ENCODE measurements at places on chromosomes 7 and 10.

DNA sequence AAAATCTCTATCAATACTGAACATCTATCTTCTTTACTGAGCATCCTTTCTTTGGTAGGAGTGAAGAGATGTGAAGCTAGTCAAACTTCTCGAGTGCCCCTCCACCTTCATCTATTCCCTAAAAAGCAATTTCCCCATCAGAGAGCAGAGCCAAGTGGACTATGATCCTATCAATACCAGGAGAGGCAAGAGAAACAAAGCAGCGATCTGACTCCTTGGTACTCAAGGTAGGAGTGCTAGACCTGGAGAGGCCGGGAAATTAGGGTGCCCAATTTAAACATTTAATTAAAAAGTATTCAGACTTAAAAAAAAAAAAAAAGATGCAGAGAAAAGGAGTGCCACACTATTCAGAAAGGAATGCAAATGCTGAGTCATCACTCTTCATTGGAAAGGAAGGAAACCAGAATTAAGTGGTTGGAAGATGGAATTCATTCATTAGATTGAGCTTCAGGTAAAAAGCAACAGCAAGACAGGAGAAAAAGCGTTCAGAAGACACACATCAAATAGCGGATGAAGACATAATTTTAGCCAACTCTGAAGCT, 1.6 kb downstream of the TIAL1 start:
- DNase-seq: no peak

DNA sequence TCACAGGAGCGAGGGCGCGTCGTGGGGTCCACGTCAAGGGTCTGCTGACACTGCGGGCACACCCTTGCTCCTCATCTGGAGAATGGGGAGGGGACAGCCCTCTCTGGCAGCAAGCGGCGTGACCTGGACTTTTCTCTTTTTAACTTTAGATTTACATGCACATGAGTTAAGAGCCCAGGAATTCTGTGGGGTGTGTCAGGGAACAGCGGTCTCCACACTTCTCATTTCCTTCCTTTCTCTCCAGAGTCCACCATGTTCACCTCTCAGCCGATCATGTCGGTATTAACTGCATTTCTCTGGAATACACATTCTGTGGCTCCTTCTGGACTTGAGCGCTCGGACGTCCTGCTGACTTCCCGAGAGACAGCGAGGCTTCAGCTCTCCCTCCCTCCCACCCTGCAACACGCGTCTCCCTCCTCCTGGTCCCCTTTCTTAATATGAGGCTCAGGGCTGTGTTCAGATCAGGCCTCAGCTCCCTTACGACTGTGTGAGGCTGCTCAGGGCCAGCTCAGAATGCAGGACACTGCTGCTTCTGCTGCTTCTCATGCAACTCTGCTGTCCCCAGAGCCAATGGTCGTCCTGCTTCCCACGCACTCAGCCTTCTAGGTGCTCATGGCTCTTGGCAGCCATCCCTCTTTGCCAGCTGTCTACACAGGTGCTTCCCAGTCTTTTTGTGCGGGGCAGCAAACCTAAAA, 261.3 kb downstream of the ELFN1 start:
- no peak for DNase-seq

DNA sequence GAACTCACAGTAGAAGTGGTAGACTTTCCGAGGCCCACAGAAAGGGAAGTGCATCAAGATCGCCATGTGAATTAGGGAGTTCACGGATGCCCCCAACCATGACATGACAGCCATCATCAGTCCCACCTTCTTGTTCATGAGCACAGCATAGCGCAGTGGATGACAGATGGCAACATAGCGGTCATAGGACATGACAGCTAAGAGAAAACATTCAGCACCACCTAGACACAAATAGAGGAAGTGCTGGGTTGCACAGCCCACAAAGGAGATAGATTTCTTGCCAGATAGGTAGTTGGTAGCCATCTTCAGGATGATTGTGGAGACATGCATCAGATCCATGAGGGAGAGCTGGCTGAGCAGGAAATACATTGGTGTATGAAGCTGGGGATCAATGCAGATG, 342 bp downstream of the OR2AE1 start:
- DNase-seq: no peak

GRCh38 chr10:124575107-124576035, 113.7 kb downstream of the LHPP start:
- DNase-seq: no peak

DNA sequence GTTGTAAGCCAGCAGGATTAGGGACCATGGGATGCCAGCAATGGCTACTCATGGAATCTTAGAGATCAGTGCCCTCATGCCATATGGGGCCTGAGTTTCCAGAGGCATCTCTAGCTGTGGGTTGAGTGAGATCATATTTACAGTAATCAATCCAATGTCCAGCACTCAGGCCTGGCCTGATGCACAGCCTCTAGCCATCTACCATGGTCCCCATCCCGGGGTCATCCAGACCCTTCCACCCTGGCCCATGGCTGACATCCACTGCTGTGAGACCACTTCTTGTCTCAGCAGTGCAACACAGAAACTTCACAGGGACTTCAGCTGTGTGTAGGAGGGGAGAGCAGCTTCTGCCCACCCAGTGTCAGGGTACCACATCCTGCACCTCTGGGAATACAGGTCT, 6.5 kb upstream of the ADCY1 start:
- no peak for DNase-seq

DNA sequence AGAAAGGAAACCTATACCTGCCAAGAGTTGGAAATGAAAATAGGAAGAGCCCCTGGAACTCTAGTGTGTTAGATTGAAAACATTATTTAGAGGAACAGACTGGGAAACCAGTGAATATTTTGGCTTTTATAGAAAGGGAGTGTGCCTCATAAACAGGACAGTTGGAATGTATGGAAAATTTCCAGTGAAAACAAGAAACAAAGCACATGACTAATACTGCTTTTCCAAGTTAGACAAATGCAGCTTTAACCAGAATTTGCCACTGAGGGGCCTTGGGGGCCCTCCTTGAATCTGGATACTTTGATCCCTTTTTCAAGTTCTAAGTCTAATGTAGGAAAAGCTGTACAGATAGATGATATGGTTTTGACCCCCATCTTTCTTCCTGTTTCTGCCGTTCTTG, 21.2 kb downstream of the ITGB8 start:
- no peak for DNase-seq

- no peak for DNase-seq
These were observed 41.3 kb downstream of the PAPOLB start for GRCh38 chr7:4820405-4820966.

DNA sequence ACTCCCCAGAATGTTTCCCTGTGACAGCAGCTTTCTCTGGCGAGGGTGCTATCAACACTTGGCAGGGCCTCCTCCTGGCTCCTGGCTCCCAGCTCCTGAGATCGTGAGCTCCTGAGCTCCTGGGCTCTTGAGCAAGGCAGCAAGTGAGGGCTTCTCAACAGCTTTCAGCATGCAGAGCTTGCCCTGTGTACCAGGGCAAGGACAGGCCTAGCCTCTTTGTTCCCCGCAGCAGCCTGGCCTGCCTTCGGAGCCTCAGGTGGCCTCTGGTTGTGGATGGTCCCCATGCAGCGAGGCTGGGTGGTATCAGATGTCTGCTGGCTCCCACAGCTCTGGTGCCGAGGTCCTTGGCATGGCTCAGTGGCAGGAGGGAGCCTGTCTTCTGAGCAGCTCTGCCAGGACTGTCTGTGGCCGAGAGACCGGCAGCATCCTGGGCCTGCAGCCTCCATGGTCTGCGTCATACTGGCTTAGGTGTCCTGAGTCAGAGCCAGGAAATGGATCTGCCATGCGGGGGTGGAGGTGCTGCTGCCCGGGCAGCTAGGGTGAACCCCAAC, 44.2 kb downstream of the ZMIZ1 start:
- no peak for DNase-seq

DNA sequence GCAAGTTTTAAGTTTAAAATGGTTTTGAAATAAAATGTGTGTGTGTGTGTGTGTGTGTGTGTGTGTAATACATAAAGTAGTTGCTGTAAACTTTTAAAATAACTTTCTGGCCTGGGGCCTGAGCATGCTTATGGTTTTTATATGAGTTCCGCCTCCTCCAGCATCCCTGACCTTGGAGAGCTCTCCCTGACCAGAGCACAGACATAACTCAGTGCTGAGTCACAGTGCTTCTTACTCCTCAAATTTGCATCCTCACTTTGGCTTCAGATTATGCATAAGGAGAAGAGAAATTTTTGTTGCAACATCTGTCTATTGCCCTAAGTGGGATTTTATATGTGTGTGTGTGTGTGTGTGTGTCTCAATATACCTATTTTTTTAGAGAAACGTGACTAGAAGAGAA, 200.8 kb downstream of the ELMO1 start:
- peak; percentile 15 for DNase-seq

- DNase-seq: peak; percentile 68
These were observed 107.9 kb upstream of the PPIF start for GRCh38 chr10:79239275-79239779.

GRCh38 chr7:81560708-81561107, 209.1 kb downstream of the HGF start:
- no peak for DNase-seq

GRCh38 chr10:28094121-28094520, 95.2 kb upstream of the ODAD2 start:
- DNase-seq: no peak

DNA sequence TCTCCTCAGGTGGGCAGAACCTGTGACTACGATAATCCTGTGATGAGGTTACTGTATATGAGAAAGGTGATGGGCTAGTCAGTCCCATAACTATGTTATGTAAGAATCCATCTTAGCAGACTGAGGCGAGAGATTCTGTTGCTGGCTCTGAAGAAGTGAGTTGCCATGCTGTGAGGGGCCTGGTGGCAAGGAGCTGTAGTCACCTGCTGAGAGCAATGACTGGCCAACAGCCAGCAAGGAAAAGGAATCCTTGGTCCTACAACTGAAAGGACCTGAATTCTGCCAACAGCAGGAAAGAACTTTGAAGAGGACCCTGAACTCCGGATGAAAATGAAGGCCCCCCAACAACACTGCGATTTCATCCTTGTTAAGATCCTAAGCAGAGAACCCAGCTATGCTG, 31.0 kb upstream of the DNAJB12 start:
- no peak for DNase-seq

DNA sequence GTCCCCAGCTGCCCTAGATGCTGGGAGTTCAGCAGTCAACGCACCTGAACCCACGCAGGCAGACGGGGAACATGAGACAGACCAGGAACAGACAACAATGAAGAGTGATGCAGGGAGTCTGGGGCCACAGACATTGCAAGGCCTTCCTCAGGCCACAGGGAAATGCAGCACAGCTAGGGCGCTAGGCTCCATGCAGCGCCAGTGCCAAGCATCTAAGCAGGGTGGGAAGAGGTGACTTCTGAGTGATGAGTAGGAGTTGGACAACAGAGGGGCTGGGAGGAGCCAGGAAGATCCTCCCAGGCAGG, 7.7 kb upstream of the RET start:
- DNase-seq: no peak

DNA sequence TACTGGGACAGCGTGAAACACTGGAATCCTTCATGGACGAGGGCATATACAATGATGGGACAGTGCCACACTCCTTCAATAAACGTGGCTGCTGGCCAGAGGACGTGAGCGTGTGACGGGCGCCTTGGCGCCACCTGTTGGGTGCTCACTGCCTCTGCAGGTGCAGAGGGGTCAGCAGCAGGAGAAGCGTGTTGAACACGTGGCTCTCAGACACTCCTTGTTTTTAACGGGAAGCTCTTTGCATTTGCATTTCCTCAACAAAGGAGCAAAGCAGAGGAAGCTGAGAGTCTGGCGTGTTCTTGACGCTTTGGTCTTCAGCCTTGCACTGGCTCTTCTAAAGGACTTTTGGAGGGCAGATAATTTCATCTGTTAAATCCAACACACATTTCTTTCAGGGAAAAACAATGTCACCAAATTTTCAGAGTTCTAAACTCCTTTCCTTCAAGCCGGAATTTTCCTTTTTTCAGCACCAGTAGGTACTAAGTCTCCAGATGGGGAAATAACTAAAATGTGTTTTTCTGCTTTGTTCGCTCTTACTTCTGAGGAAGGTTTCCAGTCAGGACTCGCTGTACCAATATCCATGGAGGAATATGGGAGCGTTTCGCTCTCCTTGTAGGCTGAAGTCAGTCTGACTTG, 2.9 kb upstream of the GET4 start:
- peak; percentile 88 for DNase-seq

GRCh38 chr7:51316666-51317581, at the start of gene COBL:
COBL (minus strand) TSS chr7:51316809; CDS start chr7:51316633, 176 bp downstream.
- peak; percentile 81 for DNase-seq

DNA sequence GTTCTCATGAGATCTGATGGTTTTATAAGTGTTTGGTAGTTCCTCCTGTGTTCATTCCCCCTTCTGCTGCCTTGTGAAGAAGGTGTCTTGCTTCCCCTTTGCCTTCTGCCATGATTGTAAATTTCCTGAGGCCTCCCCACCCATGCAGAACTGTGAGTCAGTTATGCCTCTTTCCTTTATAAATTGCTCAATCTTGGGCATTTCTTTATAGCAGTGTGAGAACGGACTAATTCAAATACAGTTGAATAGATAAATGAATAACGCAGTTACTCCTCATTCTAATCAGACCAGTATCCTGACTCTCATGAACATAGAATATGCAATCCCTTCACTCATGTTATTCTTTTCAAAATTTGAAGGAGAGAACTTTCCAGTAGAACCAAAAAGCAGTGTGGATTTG, 375.0 kb upstream of the FZD8 start:
- DNase-seq: no peak

GRCh38 chr10:94443549-94443948, 41.2 kb downstream of the TBC1D12 start:
- DNase-seq: no peak

DNA sequence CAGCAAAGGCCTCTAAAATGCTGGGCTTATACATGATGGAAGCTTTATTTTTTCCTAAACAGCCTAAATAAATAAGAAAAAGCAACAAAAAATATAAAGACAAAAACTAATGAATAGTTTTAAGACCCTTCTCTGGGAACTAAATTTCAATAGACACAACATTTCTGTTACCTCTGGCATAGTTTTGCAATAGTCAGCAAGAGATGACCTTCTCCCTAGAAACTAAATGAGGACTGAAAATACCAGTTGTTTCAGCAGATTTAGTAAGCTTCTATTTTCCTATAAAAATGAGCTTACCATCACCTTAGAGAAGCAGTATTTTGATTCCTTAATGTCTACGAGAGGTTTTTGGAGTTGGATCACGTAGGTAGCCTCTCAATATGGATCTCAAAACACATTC, 471.4 kb upstream of the NRP1 start:
- DNase-seq: no peak

DNA sequence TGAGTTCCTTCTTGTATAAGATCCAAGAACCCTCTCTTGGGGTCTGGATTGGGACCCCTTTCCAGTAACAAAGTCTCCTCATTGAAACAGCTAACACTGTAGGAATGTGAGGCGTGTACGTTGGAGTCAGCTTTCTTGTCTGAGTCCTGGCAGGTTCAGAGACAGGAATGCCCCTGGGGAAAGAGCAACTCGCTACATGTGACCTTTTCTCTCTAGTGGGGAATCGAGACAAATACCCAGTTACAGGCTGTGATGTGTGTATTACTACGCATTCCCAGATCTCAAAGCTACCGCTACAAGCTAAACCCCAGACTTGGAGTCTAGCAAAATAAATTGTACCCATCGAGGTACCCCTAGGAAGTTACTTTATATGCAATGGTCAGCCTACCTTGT, 85.6 kb upstream of the FRMD4A start:
- DNase-seq: no peak

GRCh38 chr10:43867667-43868565, 219.2 kb upstream of the ZNF32 start:
- no peak for DNase-seq

- no peak for DNase-seq
These were observed 2.1 kb downstream of the FAM24B start for GRCh38 chr10:122877264-122877663.

All from large intestine (tissue), 12 donors.